ENCODE measurements at places on chromosomes 6 and 20.

DNA sequence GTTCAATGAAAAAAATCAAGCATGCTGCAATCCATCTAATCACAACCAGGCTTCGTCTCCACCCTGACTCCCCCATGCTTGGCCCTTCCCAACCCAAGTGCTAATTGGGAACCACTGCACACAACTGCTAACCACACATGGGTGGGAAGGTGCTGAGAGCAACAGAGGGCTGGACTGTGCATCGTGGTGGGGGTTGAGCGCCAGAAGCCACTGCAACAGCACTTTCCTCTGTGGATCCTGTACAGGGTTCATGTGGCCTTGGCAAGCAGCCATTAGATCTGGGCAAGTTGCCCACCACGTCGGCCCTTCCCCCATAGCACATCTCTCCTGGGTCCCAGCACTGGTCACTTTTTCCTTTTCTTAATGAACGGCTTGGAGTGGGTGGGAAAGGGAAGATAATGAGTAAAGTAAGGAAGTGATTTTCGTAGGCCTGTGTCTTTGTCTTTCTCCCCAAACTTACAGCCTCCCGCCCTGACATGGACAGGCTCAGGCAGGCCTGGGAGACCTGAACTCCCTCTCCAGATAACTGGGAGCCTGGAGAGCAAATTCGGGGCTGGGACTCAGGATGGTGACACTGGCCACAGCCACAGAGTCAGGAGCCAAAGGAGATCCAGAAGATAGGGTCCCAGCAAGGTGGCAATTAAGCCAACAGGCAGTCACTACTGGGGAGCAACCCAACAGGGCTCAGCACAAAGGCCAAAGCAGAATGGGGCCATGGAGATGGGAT, 34.4 kb upstream of the MRPS10 start:
- DNase-seq, result no peak

DNA sequence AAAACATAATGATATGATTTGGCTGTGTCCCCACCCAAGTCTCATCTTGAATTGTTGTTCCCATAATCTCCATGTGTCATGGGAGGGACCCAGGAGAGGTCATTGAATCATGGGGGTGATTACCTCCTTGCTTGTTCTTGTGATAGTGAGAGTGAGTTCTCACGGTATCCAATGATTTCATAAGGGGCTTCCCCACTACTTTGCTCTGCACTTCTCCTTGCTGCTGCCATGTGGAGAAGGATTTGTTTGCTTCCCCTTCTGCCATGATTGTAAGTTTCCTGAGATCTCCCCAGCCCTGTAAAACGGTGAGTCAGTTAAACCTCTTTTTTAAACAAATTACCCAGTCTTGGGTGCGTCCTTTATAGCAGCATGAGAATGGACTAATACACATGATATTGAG, 156.8 kb upstream of the PLCB4 start:
- DNase-seq, result no peak

DNA sequence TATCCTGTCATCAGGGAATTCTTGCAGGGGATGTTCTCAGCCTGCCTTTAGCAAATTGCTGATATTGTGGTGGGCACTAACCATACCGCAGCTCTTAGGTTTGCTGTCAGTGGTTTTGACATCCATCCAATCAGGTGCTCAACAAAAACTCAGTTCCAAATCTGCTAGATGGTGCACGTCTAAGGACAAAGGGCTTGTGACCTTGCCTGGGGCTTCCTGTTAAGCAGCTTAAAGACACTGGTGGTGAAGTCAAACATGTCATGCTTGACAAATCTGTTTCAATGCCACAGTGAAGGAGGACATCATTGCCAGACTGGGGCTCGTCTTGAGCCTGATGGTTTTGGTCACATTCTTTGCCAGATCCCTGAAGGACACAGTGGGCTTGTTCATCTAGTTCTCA, 179.8 kb upstream of the NOX3 start:
- DNase-seq, result no peak

DNA sequence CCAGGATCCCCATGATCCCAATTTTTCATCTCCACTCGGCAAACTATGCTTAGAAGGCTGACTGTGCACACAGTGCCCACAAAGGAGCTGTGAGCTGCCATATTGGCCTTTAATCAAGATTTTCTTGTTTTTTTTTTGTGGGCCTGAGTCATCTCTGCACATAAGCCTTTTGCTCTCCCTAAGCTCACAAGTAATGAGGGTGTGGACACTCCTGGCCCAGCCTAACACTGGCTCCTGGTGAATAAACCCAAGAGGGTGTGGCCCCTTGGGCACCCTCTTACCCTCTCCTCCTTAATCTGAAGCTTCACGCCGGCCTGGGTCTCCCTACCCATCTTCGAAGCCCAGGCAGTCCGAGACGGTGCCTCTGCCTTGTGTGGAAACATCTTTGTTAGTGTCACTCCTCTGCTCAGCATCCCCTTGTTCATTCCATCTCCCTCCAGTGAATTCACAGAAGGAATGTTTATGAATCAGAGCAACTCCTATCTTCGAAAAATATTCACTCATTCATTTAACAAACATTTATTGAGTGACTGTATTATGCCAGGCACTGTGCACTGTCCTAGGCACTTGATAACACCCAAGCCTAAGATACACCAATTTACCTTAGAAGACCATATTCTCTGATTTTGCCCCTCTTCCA, 22.2 kb upstream of the MRPS10 start:
- no peak for DNase-seq

- DNase-seq, result no peak
These were observed 2.4 kb downstream of the SIGLEC1 start for GRCh38 chr20:3710011-3710466.

DNA sequence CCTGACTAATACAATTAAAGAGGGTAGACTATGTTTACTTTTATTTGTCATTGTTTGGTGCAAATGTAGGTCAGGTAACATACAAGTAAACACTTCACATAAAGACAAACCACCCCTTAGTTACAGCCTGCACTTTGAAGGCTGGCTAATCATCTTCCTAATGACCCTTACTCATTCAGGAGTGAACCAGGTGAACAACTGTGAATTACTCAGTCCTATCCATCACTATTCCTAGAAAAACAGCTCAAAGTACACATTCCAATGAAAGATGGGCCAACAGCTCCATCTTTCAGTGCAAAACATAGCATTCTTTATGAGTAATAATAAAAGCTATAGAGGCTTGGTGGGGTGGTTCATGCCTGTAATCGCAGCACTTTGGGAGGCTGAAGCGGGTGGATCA, 78.2 kb downstream of the FRK start:
- no peak for DNase-seq

- DNase-seq, result no peak
These were observed 54.9 kb downstream of the AKAP12 start for GRCh38 chr6:151294561-151295101.

DNA sequence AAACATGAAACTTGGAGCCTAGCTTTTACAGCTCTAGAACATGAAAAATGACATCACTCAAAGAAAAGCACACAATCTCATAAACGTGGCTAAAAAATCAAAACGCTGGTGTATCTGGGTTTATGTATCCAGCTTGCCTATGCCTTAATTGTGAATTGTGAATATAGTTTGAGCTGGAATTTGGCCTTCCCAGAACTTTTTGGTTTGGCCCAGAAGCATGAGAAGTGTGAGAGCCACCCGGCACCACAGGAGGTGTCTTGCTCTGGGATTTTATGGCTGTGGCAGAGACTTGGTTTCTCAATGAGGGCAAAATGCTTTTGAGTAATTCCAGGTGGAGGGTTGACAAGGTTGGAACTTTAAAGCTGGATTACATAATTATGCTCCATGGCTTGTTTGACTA, 69.2 kb downstream of the TIAM2 start:
- DNase-seq, result no peak

DNA sequence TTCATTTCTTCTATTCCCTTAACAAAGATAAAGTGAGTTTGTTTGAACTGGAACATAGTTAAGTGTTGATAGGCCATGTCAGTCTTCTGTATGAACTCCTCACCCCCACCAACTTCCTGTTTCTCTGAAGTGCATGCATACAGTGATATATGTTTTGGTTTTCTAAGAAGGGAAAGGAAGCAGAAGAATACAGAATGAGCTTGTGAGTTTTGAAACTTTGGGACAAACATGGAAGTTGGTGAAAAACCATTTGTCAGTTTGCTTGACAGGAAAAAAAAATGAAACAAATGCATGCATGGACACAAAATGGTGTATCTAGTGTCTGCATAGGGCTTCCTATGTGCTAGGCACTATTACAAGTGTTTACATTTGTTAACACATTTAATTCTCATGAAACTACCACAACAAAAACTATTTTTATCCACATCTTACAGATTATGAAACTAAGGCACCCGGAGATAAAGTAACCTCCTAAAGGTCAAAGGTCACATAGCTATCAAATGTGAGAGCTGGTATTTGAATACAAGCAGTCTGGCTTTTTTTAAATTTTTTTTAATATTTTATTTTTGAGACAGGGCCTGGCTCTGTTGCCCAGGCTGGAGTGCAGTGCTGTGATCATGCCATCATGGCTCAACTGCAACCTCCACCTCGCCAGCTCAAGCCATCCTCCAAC, 105.9 kb downstream of the ADGRB3 start:
- no peak for DNase-seq

GRCh38 chr6:155310596-155310995, 3.7 kb downstream of the TFB1M start:
- no peak for DNase-seq

GRCh38 chr20:49727478-49727877, 13.8 kb upstream of the B4GALT5 start:
- no peak for DNase-seq

DNA sequence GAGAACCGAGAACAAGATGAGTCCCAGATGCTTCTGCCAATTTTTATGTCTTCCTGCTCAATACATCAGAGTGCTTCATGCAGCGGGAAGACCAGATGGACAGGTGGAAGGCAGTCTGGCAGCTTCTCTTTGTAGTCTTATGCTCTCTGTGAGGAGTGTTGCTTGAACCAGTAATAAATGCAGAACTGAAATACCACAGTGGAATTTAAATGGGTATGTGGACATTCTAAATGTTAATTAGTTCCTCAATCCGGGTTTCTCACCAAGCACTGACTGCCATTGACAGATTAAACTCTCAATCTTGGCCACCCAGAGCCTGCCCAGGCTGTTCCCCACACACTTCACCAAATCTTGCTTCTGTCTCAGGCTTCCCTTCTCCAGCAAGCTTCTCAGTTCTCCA, 695.5 kb upstream of the CHD6 start:
- DNase-seq, result no peak

GRCh38 chr20:6959900-6960312, 192.4 kb downstream of the BMP2 start:
- DNase-seq, result no peak

DNA sequence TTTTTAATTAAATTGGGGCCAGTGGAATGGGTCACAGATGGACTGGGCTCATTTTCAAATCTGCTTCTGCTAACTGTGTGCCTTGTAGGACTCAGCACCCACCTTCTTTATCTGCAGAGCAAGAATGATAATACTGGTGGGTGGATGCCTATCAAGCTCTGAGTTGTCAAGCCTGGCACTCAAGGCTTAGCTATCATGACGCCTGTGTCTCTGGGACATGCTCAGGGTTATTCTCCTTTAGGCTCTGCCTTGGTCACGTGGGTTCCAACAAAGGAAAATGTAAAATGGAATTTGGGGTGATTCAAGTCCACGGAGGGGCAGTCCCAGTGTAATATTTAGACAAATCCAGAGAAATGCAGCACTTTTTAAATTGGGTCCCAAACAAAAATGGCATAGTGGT, 202.3 kb downstream of the TSHZ2 start:
- DNase-seq, result no peak

- no peak for DNase-seq
These were observed 14.2 kb upstream of the PREX1 start for GRCh38 chr20:48841875-48842529.

DNA sequence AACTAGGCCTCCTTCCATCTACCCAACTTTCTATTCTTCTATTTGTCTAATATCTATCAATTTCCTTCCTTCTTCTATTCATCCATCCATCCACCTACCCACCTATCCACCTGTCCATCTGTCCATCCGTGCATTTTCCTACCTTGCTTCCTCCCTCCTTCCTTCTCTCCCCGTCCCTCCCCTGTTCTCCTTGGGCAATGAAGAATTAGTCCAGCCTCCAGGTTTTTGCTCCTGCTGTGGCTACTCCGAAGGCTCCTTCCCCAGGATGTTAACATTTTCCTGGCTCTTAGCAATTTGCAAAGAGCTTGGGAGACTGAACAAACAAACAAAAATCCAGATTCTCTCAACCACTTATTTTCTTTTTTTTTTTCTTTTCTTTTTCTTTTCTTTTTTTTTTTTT, 81.6 kb downstream of the KCNB1 start:
- DNase-seq, result no peak

DNA sequence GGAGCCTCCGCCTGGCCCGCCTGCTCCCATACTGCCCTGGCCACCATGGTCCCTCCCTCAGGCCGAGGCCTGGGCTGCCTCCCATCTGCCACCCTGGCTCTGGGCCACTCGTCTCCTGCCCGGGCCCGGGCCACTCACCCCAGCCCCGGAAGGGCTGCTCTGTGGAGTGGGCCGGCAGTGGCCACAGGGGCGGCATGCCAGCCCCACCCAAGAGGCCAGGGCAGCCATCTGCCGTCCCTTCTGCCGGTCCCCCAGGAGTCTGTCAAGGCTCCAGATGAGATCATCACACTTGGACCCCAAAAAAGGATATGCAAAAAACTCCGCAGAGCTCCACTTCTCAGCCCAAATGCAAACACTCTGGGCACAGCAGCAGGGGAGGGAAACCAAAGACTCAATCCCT, 23.8 kb upstream of the TLDC2 start:
- DNase-seq, result no peak

DNA sequence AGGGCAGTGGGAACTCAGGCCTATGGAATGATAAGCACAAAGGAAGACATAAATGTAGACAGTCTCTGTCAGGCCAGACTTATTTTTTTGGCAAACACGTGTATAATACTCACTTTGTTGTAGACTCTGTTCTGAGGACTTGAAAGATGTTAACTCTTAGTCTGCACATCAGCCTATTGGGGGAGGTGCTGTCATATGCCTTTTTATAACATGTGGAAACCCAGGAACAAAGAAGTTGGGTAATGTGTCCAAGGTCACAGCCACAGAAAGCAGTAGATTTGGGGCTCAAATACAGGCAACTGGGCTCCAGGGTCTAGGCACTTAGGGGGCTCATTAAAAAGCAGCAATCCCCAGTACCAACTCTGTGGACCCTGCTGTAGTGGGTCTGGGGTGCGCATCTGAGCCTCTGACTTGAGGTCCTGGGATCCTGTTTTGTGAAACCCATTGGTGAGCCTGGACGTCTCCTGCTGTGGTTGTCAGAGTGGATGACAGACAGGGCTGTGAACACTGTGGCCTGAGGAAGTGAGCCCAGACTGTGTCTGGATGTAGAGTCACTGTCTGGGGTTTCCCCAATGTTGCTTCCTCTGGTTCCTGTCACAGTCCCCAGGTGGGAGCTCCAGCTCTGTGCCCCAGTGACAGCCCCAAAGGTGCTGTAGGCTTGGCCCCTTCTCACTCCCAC, 50.0 kb downstream of the CDH26 start:
- no peak for DNase-seq

DNA sequence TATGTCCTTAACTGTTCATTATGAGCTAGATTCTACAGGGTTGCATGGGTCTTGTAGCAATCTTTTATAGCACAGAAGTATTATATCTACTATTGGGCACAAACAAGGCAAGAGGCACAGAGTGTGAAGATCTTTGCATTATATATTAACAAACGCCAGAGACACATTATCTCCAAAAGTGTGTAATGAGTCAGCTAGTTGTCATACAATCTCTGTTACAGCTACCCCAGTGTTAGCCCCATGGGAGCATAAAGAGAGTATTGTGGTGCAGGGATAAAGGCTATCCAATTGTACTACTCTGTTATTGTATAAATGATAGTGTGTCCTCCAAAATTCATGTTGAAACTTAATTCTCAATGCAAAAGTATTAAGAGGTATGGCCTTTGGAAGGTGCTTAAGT, 148.4 kb upstream of the RIMS1 start:
- DNase-seq, result no peak

- no peak for DNase-seq
These were observed 27.6 kb upstream of the MRPS18A start for GRCh38 chr6:43715056-43715788.
